ENCODE measurements at places on chromosomes 16 and 17.

GRCh38 chr17:80285237-80285920 is 24.7 kb downstream of the RNF213 start:
- DNase-seq, result no peak

DNA sequence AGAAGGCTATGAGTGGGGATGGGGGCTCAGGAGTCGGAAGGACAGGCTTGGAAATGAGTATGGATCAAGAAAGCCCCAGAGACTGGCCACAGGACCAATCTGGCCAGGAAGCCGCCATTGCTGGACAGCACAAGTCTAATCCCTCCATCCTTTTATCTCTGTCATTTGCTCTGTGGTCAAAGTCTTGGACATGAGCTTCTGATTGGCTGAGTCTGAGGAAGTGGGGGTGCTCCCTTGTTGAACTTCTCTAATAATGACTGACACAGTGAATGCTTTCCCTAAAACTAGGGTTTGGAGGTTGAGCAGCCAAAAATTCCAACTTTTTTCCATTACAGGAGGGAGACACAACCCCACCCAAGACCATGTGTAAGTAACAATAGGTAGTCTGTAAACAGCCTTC is 97.4 kb downstream of the MARF1 start:
- DNase-seq, result no peak

DNA sequence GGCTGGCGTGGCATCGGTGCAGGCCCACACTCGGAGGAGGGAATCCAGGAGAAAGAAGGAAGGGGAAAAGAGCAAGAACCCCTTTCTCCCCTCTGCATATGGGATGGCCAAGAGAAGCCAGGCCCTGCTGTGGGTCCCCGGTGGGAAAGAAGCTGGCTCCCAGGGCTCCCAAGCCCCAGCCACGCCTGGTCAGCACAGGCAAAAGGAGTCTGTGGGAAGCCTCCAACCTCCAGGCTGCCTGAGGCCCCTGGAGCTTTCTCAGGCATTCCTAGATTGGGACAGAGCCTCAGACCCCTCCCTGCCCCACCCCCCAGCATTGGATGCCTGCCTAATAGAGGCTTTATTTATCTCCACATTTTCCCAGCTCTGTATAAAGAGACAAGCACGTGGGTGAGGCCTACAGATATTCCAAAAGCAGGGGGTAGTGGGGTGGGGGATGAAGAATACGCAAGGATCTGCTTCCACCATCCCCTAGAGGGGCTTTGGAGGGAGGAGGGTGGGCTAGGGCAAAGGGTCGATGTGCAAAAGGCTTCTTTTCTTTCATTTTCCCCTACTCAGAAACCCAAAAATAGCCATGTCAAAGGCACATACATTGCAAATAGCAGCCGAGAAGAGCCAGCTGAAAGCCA is 56.4 kb downstream of the MPRIP start:
- no peak for DNase-seq

DNA sequence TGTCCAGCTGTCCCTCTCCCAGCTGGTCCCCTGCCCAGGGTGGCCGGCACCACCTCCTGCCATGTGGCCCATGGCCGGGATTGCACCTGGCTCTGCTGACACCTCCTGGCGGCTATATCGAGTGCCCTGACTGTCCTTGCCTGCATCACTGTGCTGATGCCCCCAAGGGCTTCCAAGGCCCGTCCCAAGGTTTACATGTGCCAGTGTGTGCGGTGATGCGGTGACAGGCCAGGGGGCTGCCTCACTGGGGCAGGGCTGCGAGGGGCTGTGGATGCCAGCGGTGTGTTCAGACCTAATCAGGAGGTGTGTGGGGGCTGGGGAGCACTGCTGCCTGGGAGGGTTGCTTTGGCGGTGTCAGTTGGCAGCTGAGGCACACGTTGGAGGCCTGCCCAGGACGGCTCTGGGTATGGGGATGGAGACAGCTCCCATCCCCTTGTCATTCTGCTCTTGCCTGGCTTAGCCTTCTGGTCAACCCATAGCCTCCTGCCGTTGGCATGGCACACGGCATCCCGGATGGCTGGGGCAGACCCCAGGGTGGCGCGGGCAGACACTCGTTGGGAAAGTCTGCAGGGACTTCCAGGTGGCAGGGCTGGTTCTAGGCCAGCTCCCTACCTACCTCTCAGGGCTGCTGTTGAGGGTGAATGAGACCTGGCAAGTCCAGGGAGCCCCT is 5.5 kb downstream of the MAP2K3 start:
- no peak for DNase-seq

GRCh38 chr17:81403671-81404534 is 8.6 kb downstream of the BAHCC1 start:
- no peak for DNase-seq

DNA sequence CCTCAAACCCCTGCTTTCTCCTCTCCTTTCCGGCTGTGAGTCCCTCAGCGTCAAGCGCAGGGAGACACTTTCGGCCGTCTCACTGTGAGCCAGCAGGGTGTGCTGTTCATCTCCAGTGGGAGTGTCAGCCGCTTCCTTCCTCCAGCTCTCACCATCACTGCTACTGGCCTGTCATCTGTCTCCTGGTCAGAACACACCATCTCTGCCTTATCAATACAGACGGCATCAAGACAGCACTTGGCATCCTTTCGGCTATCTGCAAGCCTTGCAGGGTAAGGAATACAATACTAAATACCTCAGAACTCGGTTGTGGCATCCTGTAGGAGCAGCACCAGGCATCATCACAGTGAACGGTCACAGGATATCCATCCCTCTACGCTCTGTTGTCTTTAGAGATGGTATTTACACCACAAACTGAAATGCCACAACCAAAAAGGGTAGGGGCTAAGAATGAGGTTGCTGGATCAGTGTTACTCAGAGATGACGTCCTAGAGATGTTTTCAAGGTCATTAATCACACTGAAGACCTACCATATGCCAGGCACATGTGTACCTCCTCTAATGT is 20.7 kb upstream of the CMTM4 start:
- DNase-seq, result no peak

GRCh38 chr16:4298761-4299522 is 16.9 kb upstream of the GLIS2 start:
- DNase-seq, result peak; percentile 7

DNA sequence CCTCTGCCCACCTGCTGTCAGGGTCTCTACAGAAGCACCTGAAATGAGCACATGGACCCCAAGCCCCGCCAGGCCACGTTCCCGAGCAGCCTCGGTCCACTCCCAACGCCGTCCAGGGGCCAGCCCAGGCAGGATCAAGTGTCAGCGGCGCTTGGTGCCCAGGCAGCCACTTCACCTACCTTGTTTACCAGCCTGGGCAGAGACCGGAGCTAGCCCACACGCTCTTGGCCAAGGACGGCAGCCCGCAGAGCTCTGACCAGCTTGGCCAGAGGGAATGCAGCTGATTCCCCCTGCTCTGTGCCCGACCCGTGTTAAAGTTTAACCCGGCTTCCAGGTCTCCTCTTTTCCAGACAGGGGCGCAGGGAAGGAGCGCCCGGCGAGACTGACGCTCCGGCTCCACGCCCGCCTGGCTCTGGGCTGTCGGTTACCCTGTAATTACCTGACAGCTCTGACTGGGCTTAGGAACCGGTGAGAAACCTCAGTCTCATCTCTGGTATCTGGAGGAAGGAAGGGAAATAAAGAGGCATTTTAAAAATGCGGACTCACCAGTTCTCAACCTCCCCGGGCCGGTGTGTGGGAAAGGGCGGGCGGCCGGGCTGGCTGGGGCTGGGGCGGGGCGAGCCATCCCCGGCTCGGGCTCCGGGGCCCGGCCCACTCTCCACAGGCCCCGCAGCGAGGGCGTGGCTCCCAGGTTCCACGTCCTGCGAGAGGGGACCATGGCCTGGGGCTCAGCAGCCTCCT is 4.6 kb downstream of the KIFC3 start:
- DNase-seq, result no peak

All from germinal center (tissue), 1 donor.